ENCODE measurements at places on chromosomes 6 and 20.
A peak's percentile ranks its signal among the peaks of the same experiment; 100 is the strongest.

- peak; percentile 33 for DNase-seq
Measured at GRCh38 chr6:26183581-26184366, 96.5 kb downstream of the HFE start.

DNA sequence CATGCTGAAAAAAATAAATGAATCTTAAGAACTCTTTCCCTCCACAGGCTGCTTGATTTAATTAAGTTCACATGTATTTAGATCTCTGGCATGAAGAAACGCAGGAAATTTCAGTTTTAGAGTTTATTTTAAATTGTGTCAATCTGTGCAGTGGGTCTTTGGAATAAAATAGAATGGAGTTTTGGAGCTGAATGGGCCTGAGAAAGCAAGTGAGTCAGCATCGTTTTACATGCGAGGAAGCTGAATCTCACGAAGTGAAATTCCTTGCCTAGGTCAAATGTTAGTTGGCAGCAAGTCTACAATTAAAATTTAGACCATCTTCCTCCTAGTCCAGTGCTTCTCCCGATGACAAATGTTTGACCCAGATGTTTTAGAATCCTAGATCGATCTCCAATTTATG, 22.4 kb downstream of the MAP7 start:
- no peak for DNase-seq

DNA sequence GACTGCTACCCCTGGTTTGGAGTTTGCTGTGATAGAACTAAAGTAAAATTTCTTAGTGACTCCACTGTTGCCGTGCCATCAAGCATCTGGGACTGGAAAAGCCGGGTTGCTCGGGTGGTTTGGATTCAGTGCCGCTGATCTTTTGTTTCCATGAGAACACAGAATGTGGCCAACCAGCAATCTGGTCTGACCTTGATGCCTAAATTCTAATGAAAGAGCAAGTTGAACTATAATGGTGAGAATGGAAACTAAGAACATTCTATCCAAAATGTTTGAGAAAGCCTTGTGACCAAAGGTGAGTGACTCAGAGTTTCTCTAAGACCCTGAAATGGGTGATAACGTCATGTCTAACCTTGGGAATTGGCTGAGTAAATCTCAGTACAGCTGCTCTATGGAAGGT, 9.9 kb upstream of the PI16 start:
- DNase-seq, result no peak

DNA sequence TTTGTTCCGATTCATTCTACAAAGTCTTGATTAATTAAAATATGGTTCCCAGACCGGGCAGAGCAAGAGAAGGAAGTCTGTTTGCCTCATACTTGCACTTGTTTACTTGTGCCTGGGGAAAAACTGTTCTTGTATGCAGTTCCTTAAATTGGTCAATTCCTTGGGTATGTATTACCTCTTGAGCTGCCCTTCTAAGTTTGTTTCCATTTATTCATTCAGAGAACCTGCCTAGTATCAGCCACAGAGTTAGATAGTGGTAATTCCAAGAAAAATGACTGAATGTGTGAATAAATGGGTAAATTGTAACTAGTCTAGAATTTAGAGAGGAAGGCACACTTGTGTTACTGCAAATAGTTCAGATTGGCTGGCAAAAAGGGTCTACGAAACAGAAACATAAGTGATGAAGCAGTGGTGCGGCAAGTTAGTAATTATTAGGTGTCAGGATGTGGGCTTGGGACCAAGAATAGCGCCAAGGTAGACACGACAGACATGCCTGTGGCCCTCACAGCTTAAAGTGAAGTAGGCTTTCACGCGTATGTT, 525 bp upstream of the MAK start:
- DNase-seq, result no peak

- no peak for DNase-seq
Measured at GRCh38 chr6:13457577-13457976, 29.8 kb downstream of the GFOD1 start.

DNA sequence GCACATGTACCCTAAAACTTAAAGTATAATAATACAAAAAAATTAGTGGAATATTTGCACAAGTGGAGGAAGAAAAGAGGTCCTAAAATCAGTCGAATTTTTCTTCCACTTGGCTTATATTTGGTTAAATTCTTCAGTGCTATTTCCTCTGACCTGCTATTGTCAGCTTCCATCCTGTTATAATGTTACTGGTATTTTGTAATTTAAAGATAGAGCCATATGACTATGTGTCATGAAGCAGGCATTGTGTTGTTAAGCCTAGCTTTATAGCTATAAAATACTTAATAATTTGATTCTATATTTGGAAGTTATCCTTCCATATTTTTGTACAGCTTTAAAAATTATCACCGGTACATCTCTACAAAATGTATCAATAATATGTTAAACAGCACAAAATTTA, 455.9 kb upstream of the MARCKS start:
- no peak for DNase-seq

DNA sequence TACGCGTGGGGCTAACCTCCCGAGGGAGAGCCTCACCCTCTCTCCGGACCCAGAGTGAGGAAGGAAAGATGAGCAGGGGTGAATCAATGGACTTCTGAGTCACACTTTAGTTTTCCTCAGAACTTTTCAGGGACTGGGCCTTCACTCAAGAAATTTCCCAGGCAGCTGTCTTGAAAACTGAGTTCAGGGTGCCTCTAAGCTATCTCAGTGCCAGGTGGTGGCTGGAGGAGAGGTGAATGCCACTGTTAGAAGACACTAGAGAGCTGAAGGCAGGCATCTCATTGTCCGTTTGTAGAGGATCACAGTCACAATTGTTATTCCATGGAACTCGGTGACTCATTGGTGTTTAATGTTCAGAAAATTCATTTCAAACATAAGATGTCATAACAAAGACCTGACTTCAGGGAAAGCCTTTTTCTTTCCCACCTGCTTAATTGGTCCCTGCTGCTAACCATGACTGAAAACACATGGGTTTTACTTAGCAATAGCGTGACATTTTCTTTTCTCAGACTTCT, 5.3 kb upstream of the SERPINB6 start:
- DNase-seq, result no peak

DNA sequence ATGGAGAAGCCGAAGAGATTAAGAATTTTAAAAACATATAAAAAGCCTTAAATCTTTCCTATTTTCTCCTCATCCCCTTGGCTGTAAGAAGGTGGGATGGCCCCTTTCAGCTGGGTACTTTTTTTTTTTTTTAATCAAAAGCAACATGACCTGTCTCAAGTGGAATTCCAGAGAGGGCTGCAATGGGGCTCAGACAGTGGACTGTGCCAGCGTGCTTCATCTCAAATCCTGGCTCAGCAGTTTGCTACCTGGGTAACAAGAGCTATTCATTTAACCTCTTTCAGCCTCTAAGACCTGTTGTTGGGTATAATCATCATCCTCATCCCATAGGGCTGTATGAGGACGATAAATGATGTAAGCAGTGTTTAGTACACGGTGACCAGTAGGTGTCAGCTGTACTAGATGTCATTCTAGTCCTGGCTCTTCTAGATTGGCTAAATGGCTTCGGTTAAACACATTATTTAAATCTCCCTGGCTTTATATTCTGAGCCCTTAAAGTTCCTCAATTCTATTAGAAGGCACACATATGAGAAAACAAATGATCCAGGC, 6.9 kb upstream of the PPP1R3G start:
- no peak for DNase-seq

- no peak for DNase-seq
Measured at GRCh38 chr20:14785065-14785743, 447.8 kb upstream of the FLRT3 start.

- DNase-seq, result no peak
Measured at GRCh38 chr20:3889489-3890397, 556 bp downstream of the PANK2 start.

DNA sequence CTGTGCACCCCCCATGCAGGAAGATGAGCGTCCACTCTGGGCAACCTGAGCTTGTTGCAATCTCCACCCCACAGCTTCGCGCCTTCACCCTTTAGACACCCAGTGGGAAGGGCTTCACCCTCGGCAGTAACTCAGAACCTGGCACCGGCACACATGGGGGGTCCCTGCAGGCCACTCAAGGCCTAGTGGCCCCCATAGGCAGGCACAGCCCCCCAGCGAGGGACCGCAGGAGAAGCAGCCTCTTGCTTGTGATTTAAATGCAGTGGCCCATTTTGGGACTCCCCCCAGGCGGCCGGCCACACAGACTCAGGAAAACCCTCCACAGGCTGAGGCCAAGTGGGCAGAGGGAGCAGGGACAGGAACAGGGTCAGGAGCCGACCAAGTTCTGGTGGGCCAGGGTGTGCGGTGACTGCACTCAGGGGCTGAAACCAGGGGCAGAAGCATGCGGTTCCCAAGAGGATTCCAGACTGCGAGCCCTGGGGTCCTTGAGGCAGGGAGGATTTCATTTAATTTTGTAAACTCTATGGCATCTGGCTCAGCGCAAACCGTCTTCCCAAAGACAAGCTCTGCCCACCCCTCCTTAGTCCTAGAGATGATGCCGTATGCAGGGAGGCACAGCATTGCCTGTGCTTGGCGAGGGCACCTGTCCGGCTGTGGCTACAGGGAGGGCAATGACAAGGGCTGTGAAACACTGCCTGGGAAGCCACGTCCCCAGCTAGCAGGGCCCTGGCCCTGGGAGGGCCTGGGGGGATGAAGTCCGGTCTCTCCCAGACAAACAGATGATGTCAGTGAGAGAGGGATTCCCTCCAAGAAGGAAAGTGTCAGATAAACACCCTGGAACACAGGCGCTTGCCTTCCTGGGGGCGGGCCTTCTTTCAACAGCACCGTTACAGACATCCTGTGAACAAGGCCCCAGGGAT, 52.9 kb upstream of the GPR31 start:
- DNase-seq, result no peak

DNA sequence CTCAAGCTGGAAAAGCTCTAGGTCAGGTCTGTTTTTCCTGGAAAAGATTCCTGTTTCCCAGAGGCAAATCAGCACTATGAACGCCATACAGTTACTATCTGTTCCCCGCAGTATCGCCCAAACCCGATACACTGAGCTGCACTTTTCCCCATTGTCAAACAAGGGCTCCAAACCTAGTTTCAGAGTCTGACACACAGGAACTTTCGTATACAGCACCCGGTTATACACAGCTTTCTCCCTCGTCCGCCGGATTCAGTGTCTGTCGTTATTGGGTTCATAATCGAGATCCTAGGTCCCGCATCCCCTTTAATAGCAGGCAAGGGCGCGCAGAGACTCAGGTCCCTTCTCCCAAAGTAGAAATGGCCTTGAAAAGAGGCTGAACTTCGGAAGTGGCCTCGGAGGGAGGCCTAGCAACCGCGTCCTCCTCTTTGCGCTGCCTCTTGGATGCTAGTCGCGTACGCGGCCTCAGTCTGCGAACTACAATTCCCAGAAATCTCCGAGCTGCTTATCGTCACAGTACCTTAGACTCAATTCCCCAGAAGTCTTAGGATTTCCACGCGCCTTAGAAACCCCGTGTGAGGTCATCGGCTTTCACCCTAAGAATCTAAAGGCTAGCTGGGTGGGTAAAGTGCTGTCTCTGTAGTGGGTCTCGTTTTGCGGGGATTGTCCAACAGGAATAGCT, 34.2 kb downstream of the ZNF391 start:
- no peak for DNase-seq

DNA sequence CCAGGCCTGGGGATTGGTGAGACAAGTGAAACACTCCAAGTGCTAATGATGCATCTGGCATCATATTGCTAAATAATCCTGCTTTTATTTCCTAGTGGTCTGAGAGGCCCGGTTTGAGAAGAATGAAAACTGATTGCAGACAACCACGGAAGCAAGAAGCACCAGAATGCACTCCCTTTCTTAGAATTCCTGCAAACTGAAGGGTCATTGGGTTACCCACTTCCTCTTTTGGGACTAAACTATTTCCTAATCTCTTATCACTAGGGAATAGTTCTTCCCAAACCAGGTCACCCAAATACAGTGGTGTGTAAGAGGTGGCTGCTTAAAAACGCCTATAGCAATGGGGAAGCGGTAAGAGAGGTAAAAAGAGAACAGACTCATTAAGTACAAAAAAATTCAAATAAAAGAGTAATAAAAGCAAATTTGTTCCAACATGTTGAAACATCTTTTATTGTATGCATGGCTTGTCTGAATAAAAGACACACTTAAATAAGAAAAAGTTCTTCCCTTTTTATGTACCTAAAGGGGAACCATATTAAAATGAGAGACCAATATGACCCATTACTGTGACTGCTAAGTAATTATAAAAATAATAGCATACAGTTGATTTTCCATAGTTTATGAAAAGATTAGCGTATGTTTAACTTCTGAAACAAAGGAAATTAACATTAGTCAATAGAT, 125.8 kb downstream of the MYB start:
- DNase-seq, result no peak

- DNase-seq, result no peak
Measured at GRCh38 chr20:36355469-36356171, 49.5 kb downstream of the DLGAP4 start.

DNA sequence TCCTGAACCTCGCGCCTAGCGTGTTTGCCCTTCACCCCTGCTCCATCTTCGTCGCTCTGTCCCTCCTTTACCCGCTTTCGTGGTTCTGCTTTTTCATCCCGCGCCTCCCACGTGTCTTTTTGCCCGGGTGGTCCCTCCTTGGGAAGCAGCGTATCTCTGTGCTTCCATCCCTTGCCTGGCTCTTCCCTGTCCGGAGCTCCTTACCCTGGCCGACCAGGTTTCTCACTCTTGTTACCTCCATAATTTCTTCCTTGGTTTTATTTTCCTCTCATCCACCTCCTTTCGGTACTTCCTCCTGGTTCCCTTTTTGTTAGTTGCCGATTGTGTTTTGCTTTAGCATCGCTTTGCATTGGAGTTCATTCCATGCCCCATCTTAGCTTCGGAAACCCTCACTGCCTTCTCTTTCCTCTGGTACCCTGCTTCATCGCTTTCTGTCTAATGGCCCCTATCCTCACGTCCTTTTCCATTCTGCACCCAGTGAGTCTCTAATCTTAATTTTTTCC, 735 bp downstream of the FAM135A start:
- no peak for DNase-seq

DNA sequence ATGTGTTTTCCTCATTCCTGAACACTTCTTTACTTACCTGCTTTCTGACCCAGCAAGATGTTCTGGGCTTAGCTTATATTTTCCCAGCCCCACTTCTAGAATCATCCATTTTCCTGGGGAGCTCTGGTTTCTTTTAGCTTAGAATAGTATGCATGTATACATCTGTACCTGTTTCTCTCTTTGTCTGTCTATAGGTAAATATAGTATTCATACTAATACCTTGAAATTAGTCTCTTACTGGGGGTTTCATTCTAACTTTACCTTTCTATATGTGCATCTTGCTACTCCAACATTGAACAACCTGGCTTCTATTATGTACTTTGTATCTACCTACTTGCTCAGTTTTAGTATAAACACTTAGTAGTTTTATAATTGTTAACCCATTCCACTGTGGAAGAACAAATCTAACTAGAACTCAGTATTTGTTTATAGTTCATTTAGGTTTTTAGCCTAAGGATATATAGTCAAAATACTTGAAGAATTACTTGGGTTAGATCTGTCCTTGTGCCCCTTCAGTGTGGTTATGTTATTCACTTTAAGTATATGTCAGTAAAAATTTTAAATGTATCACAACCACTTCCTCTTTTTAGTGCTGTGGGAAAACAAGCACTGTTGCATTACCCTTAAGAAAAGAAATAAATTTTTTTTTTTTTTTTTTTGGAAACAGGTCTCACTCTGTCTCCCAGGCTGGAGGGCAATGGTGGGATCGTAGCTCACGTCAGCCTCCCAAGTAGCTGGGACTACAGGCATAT, 54.0 kb downstream of the ASXL1 start:
- no peak for DNase-seq
